Pericardium fibroblast (primary cell): ENCODE measurements at places on chromosomes 16 and 17. TPM values are rescaled to one million over a fixed set of nuclear protein-coding genes. Genes with fewer than 3 reads are reported as not detected.

Gene RAP1GAP2
- total RNA-seq: 0.70 and 1.1 TPM in 2 replicates

Gene GNAO1
- total RNA-seq: under 0.01 and 0.34 TPM in 2 replicates

Gene CCL14
- total RNA-seq: not detected in 2 replicates

Gene SRCIN1
- total RNA-seq: under 0.01 TPM in 1 of 2 replicates, not detected in the other

Gene CLDN6
- 0.12 and 0.51 TPM in 2 replicates for total RNA-seq

Gene CLEC10A
- total RNA-seq: not detected in 2 replicates

Gene GPR179
- total RNA-seq: under 0.01 TPM in 1 of 2 replicates, not detected in the other

Gene CD300A
- not detected in 2 replicates for total RNA-seq

Gene KRT27
- total RNA-seq: not detected in 2 replicates

Gene MLKL
- 2.8 and 4.6 TPM in 2 replicates for total RNA-seq

Gene EXOC3L1
- total RNA-seq: 0.12 and 1.9 TPM in 2 replicates

Gene AOC2
- 0.12 and 0.17 TPM in 2 replicates for total RNA-seq

Gene GRIN2C
- total RNA-seq: not detected in 2 replicates
